BJ (cell line): ENCODE measurements at places on chromosomes 6 and 20.

DNA sequence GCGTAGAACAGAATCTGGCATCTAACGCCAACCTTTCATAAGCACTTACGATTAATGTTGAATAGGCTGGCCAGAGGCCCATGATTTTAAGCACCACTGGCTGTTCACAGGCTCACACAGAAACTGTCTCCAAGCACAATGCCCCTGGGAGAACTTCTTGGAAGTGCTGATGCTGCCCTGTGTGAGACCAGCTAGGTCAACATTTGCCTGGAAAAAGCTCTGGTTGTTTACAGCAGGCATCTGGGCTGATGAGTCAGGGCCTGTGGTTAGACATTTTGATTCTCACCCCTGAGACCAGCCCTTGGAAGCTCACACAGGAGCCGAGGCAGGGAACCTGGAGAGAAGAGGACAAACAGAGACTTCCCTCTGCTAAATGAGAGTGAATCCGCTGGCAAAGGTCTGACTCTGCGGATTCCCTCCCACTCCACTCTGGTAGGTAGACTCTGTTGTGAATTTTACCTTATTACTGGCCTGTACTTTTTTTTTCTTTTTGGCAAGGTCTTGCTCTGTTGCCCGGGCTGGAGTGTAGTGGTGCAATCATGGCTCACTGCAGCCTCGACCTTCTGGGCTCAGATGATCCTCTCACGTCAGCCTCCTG lies 6.8 kb upstream of the SULF2 start:
- peak; percentile 79 for DNase-seq

DNA sequence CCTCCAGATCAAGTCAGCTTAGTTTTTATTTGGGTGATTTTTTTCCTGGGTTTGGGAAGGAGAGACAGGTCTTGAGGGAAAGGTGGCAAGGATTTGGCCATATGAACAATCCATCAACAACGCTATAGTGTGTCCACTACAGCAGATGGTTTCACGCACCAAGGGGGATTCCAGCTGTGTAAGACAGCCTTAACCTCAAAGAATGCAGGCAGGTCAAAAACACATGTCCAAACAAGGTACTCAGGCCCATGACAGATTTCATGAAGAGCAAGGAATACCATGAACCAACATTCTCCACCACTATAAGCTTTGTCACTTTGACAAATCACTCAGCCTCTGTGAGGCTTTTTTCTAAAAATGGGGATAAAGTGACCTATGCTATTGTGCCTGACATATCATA lies 2.0 kb downstream of the AIF1 start:
- no peak for DNase-seq

GRCh38 chr6:166584155-166584554 lies 2.3 kb downstream of the RAMACL start:
- peak; percentile 48 for DNase-seq

DNA sequence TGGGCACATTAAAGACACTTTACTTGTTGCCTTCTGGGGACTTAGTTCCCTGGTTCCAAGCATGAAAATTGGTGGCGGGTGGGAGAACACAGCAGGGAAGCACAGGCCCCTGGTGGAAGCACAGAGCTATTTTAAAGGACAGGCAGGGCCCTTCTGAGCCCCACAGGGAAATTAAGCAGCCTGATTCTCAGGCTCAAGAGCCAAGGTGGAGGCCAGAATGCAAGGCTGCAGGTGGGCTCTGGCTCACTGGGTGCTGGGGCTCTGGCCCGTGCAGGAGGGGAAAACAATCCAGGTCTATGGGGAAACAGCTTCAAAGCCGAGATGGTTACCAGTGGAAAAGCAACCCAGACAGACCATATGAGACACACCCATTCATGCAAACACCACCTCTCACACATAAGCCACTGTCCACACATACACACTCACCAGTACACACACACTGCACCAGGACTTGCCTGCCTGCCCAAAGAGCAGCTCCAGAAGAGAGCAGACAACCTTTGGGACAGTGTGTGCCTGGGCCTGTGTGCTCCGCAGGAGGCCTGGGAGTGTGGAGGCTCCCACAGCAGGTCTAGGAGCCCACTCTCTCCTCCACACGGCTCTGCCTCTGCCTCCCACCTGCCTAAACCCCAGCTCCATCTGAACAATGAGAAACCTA lies 30.6 kb downstream of the TFEB start:
- no peak for DNase-seq

- no peak for DNase-seq
Measured at GRCh38 chr6:150212778-150213177, 69.9 kb downstream of the PPP1R14C start.

DNA sequence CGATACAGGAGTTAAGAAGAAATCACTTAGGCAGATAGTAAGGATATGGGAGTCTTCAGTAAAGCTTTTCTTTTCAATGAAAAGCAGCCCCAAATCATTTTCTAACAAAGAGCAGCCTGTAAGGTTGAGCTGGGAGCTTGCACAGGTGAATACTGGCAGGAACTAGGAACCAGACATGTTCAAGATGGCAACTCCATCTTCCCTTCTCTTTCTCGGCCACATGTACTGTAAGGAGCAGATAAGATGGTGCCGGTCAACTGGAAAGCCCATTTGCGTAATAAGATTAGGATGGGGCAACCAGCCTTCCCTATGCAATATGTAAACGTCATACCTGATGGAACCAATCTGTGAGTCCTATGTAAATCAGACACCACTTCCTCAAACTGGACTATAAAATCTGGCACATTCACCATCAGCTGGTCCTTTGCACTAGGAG lies 46.2 kb upstream of the RNGTT start:
- no peak for DNase-seq

DNA sequence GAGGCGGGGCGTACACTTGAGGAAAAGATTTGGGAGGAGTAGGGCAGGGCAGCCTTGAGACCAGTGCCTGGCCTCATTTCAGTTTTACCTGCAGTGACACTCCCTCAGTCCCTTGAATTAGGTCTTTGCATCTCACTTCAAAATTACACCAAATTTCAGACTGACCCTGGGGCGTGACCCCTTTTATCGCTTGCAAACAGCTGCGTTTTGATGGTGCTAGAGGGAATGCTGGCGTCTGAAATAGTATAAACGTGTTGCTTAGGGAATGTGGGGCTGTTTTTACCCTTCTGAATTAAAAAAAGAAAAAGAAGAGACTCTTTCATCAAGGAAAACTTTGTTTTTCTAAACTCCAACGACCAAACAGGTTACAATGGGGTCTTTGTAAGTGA lies 21.0 kb downstream of the COL9A1 start:
- DNase-seq, result no peak

DNA sequence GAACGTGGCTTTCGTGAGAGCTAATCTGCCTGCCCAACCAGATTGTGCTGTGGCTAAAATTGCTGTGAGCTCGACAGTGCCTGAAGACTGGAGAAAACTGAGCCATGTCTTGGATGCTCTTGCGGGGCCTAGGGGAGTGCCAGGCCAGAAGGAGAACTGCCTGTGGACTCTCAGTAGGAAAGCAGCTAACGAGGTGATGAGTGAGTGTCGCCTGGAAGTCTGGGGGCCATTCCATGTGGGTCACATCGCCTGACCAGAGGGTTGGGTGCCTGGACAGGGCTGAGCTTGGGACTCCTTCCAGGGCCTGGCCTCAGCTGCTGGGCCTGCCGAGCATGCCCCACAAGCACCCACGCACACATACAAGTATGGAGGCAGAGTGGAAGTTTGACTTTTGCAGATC lies 166.5 kb downstream of the VEGFA start:
- DNase-seq, result no peak

GRCh38 chr6:39530201-39530759 lies 194.9 kb downstream of the KIF6 start:
- DNase-seq, result no peak

DNA sequence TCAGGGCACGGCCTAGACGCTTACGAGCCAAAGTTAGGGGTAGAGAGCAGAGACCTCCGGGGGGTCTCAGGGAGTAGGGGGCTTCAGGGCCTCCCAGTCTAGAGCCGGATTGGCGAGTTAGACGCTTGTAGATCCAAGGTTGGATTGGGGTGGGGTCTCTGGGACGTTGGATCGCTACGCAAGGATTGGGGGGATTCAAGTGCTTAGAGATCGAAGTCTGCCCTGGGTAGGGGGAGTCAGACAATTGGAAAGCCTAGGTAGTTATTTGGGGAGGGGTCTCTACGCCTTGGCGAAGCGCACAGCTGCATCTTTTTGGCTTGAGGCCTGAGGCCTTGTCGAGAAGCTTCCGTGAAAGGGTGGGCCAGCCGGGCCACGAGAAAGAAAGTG lies 469 bp downstream of the STX16 start:
- DNase-seq, result no peak

DNA sequence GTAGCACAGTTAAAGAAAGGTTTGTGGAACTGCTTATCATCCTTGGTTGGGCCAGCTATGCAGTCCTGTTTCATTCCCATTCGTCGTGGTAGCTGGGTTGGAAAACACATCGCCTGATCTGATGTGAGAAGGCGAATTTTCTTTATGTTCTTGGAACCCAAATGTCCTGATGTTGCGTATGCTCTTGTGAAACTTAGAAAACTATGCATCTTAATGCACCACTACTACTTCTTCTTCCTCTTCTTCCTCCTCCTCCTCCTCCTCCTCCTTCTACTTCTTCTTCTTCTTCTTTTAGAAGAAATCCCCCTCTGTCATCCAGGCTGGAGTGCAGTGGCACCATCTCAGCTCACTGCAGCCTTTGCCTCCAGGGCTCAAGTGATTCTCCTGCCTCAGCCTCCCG lies 381.6 kb downstream of the UTRN start:
- no peak for DNase-seq

DNA sequence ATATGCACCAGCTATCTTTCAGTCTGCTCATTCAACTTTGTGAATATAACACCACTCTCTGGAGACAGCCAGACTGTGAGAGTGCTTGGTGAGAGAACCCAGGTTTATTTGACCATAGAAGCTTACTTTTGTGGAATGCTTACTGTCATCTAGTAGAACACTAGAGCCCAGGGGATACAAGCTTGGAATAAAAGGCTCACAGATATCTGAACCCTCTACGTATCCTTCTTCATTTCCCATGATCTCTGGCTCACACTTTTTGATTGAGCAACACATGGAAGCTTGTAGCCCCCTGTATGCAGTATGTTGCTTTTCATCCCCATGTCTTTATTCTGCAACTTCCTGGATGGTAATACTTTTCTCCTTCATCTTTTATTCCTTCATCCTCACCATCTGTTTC lies 835.3 kb upstream of the CITED2 start:
- no peak for DNase-seq

- no peak for DNase-seq
Measured at GRCh38 chr6:18431581-18431980, 44.4 kb downstream of the RNF144B start.

DNA sequence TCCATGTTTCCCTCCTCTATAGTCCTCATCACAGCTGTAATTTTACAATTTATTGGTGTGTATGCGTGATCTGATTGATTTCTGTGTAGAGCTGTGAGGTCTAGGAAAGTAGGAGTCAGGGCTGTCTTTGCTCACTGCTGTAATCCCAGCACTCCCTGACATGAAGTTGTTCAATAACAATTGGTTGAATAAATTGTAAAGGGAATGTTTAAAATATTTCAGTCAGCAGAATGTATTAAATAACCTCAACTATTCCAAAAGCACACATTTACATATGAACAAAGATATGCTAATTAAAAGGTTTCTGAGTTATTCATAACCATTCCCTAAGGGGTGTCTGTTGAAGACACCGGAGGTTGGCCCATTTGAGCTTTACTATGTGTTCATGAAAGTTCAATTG lies 31.5 kb downstream of the NOX3 start:
- no peak for DNase-seq

DNA sequence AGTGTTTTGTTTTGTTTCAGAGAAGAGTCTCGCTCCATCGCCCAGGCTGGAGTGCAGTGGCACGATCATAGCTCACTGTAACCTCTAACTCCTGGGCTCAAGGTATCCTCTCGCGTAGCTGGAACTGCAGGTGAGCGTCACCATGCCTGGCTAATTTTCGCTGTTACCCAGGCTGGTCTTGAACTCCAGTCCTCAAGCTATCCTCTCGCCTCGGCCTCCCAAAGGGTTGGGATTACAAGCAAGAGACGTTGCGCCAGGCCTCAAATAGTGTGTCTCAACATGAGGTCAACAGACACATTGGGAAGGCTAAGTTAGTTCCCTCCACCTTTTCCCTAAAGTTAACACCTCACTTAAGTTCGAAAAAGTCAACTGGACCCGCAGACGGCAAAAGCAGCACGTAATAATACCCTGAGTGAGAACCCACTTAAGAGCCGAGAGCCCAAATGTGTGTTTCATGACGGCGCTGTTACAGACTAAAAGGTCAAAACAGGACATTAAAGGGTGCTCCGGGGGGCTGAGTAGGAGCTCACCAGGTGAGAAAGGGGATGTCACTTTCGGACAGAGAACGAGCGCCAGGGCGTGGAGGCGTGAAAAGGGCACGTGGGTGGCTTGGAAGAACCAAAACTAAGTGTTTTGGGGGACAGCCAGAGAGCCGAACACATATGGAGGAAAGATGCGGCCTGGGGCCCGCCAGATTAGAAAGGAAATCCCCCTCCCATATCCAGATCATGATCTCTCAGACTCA lies 499 bp downstream of the TTI1 start:
- DNase-seq, result no peak

GRCh38 chr6:131065824-131066171 lies 2.8 kb upstream of the EPB41L2 start:
- DNase-seq, result no peak

GRCh38 chr6:7471171-7471570 lies 70.3 kb upstream of the DSP start:
- DNase-seq, result no peak

- peak; percentile 43 for DNase-seq
Measured at GRCh38 chr6:128882991-128883611, at the start of gene LAMA2. Gene LAMA2 (plus strand): TSS chr6:128883138. CDS start chr6:128883246, 108 bp downstream.

DNA sequence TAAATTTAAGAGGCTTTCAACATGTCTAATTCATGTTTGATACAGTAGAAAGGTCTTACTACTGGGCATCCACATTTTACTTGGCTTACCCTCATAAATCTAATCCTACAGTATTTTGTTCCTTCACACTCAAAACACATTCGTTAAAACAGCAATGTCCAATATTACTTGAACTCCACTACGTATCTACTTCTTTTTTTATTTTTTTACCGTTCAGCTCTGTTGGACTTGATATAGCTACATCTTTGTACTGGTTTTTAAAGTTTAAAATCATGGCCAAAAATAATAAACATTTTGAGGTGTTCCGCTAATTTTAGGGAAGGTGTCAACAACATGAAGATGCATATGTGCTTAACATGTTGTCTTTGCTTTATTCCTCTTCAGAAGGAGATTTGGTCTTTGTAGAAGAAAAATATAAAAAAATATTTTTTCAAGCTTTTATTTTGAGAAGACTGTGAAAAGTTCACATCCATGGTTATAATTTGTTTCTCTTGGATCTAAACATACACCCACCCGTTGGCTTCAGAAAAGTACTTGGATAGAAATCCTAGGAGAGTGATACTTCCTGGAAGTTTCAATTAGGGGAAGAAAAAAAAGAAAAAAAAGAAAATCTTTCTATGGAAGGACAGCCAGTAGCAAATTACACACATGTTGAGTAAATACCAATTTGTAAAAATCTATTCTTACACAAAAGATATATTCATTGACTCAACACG lies 71.5 kb downstream of the EPB41L2 start:
- DNase-seq, result no peak

DNA sequence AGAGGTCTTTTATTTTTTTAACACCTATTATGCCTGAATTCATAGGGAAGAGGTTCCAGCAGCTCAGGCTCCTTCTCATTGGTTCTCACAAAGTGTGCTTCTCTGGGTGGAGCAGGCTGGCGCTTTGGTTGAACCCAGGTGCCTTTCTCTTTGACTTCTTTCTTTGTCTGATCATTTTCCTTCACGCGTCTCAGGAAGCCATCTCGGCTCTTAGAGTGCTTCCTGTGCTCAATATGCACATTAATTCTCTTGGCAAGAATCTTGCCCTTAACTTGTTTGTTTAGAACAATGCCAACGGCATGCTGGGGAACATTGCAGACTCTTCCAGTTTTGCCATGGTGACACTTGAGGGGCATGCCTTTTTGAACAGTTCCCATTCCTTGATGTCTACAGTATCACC lies 44.2 kb upstream of the RNF24 start:
- DNase-seq, result no peak
